ENCODE measurements at places on chromosomes 5 and 9.

DNA sequence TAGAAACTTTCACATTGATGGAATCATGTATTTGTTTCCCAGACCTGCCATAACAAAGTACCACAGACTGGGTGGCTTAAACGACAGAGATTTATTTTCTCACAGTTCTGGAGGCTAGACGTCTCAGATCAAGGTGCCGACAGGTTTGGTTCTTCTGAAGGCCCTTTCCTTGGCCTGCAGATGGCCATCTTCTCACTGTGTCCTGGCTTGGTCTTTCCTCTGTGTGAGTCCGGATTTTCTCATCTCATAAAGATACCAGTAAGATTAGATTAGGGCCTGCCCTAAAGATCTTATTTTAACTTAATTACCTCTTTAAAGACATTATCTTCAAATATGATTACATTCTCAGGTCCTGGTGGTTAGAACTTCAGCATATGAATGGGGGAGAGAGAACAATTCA, 5.8 kb downstream of the USP20 start:
- DNase-seq: no peak

DNA sequence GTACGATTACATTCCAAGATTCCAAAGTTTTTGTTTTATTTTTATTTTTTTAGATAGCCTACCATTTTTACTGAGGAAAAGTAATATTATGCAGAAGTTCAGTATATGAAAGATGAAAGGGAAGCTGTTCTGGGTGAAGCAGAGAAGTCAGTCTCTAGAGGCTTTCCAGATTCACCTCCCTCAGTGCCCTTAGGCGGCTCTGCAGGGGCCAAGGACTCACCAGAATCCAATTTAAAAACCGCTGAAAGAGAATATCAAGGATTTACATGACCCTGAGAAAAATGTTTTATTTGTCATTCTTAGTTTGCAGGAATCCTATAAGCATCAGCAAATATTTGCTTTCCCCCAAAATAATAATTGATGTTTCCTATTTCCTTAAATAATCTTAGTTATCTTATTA, 1084.6 kb upstream of the ARRDC3 start:
- no peak for DNase-seq

DNA sequence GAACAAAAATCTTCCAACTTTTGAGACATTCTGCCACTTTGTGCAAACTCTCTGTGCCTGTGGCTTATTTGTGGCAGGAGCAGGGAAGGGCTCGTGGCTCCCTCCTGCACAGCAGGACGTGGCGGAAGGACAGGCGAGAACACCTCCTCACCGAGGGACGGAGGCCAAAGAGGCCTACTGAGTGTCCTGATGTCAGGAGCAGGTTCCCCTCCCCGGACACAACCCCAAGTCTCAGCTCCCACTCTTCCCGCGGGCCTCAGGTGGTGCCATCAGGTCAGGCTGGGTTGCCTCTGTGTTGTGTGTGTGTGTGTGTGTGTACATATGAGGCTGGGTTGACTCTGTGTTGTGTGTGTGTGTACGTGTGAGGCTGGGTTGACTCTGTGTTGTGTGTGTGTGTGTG, 136.8 kb upstream of the LPCAT1 start:
- DNase-seq: no peak

DNA sequence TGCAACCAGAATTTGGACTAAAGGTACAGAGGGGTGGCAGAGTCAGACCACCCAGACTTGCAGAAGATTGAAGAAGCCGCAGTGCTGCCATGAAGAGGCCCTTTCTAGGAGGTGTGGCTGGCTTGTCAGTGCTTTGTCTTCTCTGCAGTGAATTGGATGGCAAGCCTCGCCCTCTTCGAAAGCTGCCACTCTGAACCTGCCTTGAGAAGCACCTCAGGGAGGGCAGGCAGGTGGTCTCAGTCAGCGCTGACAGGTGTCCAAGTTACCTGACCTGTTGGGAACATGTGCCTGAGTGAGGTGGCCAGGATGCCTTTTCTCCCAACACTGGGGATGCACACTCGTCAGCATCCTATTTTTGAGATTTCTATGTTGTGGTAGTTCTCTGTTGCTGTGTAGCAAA, 6.2 kb downstream of the TENT4A start:
- DNase-seq: no peak

- no peak for DNase-seq
Observed at GRCh38 chr5:52920929-52921328, 68.2 kb upstream of the ITGA2 start.

DNA sequence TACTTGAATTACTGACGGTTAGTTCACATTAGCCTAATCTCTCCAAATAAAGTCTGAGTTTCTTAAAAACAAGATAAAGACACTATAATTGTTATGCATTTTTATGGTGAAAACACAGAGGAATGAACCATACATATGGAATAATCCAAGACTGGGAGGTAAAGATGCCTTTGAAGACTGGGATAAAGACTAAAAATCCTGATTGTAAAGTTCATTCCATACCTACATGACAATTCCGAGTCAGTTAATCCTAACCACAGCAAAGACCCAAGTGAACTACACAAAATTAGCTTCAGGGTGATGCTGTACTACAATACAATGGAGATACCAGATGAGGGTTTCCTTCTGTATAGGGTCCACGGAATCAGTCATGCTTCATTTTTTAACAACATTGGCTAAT, 6.3 kb downstream of the AP3B1 start:
- DNase-seq: no peak

GRCh38 chr9:2964470-2964869, 120.6 kb upstream of the PUM3 start:
- no peak for DNase-seq

- DNase-seq: no peak
Observed at GRCh38 chr5:84438456-84438855, 53.8 kb upstream of the EDIL3 start.

GRCh38 chr9:71790296-71790695, 22.0 kb upstream of the CEMIP2 start:
- no peak for DNase-seq

DNA sequence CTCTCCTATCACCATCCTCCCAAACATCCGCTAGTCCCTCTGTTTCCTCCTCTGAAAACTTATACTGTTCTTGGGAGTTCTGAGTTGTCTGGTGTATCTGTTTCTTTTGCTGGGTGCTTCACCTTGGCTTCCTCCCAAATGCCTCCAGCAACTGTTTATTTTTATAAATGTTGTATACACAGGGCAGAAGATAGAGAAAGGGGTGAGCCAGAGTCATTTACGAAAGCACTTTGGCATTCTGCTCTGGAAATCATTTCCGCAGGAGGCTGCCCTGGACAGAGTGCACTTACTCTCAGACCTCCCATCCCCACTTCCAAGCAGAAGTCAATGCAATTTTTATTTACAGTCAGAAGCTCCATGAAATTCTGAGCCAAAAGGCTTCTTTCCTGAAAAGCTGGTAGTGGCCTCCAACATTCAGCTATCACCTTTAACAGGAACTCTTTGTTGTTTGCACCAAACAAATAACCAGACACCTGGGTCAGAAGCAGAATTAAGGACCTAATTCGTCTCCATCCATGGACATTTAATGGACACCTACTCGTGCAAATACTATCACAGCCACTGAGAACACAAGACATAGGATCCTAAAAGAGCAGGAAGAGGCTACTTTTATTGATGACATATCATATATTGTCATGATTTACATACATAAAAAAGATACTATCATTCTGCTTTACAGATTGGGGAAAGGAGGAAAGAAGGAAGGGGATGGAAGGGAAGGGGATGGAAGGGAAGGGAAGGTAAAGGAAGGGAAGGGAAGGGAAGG, 229.5 kb upstream of the PAPPA start:
- no peak for DNase-seq

DNA sequence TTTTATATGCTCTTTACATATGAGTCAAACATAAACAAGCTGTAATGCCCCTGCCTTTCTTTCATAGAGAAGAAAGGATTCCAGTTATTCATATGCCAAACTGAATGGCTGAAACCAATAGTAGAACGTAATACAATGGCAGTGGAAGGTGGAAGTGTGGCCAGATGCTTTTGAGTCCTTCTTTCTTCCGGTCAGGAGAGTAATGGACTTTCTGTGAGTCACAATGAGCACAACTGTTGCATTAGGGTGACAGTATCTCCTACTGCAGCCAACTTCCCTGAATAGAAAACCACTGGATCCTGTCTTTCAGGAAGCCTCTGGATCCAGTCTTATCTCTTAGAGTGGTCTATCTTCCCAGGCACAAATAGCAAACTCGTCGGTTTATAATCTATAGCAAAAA, 855.2 kb downstream of the MAT2B start:
- DNase-seq: no peak

GRCh38 chr5:91419571-91420537, 36.7 kb upstream of the ARRDC3 start:
- peak; percentile 2 for DNase-seq

DNA sequence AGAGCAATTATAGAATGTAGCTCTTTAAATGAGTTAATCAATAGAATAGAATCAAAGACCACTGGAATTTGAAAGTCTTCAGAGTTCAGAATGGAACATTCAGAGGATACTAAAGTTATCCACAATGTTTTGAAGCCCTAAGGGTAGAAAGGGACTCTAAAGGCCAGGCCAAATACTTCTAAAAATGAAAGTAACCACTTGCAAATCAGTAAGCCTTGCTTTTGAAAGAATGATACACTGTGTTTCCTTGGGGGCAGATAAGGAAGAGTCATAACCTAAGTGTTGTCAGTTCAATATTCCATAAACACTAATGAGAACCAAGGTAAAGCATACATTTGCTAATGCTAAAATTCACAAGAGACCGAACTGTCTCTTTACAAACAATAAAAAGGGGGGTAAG, 813.5 kb downstream of the PTPRD start:
- no peak for DNase-seq

GRCh38 chr5:174735498-174736330, 11.3 kb downstream of the MSX2 start:
- no peak for DNase-seq

DNA sequence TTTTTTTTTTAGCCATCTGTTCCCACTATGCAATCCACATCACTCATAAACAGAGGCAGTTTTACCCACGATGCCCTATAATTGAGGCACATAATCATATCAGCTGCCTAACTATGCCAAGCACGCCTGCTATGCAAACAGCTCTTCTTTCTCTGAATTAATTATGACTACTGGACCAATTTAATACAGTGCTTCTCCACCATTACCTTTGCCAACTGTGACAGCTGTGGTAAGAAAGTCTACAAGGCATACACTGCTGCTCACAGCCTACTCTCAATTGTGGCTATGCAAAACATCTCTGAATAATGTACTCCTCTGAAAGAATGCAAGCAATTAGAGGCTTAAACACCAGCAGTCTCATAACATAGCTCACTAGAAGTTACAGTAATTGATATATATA, 97.1 kb downstream of the DTWD2 start:
- no peak for DNase-seq

- no peak for DNase-seq
Observed at GRCh38 chr9:36995927-36996705, 38.0 kb downstream of the PAX5 start.

DNA sequence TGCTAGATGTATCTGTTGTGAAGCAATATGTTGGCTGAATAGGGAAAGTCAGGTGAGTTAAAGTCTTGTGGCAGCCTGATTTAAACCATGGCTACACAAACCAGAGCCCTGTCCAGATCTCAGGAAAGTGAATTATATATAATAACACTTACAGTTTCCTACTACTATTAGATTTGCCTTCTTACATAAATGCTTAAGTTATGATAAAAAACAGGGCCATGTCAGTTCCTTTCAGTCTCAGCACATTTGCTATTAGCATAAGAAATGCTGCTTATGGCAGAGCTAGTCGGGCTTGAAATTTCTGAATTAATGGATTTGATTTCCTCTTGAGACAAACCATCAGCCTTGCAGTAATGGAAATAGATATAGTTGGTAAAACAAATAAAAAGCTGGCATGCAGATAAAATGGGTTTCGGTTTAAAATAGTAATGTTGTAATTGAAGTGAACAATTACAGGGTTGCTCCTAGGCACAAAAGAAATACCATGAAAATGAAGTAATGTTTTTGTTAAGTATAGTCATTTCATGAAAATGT, 664.2 kb upstream of the ZNF608 start:
- DNase-seq: no peak

DNA sequence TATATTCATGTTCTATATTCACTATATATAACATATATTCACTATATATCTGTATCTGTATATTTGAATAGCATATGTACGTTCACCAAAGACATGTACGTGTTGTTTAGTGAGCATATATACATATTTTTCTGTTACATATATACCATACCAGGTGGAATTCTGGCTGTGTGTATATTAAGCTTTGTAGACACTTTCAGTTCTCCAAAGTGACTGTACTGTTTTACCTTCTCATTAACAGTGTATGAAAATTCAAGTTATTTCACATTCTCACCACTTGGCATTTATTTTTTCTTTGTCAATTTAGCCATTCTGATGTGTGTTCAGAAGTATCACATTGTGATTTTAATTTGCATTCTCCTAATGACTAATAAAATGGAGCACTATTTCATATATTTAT, 52.2 kb downstream of the DROSHA start:
- no peak for DNase-seq

DNA sequence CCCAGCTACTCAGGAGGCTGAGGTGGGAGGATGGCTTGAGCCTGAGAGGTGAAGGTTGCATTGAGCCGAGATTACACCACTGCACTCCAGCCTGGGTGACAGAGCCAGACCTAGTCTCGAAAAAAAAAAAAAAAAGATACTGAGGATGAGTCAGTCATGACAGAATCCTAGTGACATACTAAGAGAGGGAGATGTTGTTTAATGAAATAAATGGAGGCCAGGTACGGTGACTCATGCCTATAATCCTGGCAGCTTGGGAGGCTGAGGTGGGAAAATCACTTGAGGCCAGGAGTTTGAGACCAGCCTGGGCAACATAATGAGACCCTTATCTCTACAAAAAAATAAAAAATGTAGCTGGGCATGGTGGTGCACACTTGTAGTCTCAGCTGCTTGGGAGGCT, 107.2 kb downstream of the ZFAND5 start:
- DNase-seq: no peak

- no peak for DNase-seq
Observed at GRCh38 chr5:108430931-108431608, 49.2 kb upstream of the FBXL17 start.

DNA sequence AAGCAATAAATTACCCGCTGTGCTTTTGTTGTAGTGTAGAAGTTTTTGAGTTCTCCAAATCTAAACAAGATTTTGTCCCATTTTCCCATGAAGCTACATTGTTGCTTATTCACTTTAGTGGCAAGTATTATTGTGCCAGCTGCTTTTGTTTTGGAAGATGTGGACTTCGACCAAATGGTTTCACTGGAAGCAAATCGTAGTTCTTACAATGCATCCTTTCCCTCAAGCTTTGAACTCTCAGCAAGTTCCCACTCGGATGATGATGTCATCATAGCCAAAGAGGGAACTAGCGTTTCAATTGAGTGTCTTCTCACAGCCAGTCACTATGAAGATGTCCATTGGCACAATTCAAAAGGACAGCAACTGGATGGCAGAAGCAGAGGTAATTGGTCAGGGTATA, 10.9 kb downstream of the MFAP3 start:
- no peak for DNase-seq

- no peak for DNase-seq
Observed at GRCh38 chr5:142756576-142756975, 13.6 kb upstream of the ARHGAP26 start.

DNA sequence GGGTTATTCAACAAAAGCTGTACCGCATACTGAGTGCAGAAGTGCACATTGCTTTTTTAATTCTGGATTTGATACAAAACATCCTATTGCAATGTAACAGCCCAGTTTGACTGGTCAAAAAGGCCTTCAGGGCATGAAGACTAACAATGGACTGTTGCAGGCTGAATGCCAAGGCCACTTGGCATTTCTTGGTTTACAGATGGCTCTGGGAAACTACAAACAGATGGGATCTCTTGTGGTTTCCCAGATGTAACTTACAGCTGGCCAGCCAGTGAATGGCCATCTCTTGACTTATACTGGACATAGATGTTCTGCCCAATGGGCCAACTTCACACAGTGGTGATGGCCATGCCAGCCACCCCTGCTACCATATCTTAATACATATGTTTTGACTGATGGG, 36.8 kb downstream of the UGT3A2 start:
- DNase-seq: peak; percentile 58
